ENCODE measurements at places on chromosomes 2 and 18.
A peak's percentile ranks its signal among the peaks of the same experiment; 100 is the strongest.

- no peak for DNase-seq
Observed at GRCh38 chr18:892316-892715, 12.4 kb upstream of the ADCYAP1 start.

DNA sequence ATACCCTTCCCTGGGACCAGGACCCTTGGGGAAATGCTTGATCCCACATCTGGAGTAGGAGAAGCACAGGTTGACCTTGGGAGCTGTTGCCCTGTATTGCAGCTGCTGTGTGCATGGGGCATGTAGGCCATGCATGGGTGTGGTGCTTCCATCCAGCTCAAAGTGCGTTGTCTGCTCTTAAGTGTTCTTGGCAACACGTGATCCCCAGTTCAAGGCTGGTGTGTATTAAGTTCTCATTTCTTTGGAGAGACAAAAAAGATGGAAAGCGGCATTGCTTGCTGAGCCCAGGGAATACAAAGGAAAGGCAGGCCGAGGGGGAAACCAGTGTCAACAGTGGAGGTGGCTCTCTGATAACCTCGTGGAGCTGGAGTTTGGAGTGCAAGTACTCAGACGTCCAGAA, 110.7 kb downstream of the RTP5 start:
- DNase-seq, result no peak

- DNase-seq, result no peak
Observed at GRCh38 chr2:28268386-28268785, 124.3 kb upstream of the FOSL2 start.

DNA sequence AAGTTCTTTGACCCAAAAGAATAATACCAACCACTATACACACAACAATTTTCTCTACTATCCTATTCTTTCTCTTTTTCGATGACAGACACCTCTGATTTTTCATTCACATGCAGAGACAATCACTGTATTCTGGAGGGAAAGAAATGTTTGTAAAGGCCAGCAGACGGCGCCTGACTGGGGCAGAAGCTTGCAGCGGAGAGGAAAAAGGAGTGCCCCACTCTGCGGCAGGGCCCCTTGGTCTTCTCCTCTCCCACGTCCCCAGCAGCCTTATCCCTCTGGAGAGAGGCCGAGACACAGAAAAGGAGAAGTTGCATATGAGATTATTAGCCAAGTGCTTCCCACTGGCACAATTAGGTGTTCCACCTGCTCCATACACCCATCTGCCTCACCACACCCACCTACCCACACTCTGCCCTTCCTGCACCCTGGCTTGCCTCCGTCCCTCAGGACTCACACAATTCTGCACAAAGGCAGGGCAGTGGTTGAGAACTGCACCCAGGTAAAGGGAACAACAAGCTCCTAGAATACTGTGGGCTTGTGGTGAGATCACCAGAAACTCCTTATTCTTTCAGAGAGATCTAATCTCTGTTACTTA, 687.3 kb downstream of the NRXN1 start:
- no peak for DNase-seq

- DNase-seq, result no peak
Observed at GRCh38 chr2:127101756-127102477, 5.0 kb downstream of the BIN1 start.

DNA sequence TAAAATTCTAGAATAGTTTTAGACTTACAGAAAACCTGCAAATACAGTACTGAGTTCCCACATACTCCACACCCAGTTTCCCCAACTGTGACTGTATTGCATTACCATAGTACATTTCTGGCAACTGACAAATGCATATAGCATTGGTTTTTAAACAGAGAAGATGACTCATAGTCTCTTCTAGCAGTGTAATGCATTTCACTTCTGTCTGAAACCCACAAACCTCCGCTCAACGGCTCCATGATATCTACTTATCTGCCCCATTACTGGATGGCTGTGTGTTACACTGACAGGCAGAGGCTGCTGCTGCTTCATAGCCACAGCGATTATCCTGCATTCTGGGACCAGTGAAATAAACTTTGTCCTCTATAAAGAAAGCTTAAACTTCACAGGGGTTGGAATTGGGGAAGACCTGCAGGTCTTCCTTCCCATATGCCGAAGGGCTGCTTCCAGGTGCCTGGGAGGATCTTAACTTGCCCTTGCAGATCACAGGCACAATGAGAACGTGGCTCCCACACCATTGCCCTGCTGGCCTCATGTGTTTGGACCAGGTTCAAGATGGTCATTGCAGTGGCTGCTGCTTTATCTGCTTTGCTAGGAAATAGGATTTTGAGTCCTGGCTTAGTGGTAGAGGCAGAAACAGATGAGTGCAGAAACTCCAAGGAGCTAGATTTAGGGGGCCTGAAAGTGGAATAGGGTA, 742.6 kb upstream of the HS6ST1 start:
- DNase-seq, result peak; percentile 59

DNA sequence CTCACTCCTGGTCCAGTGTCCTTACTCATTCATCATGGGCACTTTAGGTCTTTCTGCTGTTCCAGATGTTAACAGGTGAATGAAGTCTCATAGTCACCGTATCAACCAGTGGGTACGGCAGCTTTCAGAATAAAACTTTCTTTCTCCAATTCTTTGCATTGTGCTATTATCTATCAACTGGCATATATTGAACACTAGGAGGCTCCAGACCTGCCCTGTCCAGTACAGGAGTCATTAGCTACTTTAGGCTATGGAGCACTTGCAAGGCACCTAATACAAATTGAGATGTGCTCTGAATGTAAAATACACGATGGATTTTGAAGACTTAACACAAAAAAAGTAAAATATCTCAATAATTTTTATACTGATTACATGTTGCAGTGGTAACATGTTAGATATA, 43.2 kb upstream of the NEB start:
- DNase-seq, result no peak

- DNase-seq, result no peak
Observed at GRCh38 chr2:74741629-74742028, 87.6 kb downstream of the SEMA4F start.

DNA sequence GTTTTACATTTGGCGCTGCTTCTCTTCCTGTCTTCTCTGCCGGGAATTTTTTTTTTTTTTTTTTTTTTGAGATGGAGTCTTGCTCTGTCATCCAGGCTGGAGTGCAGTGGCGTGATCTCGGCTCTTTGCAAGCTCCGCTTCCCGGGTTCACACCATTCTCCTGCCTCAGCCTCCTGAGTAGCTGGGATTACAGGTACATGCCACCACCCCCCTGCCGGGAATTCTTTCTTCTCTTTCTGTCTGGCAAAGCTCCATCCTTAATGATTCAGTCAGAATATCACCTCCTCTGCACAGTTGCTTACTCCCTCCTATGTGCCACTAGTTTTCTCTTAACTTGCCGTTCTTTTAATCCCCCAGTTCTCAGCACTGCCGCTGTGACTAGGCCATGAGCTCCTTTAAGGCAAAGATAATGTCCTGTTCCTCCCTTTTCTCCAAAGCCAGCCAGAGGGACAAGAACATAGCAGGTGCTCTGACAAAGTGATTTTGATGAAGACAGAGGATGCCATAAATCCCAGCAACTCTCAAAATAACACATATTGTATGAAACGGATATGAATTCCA, 112.1 kb upstream of the LRATD1 start:
- no peak for DNase-seq

All from astrocyte of the cerebellum (primary cell).